ENCODE measurements at places on chromosomes 11 and 22.

GRCh38 chr11:105100206-105100605, 39.4 kb downstream of the CARD18 start:
- DNase-seq: no peak

DNA sequence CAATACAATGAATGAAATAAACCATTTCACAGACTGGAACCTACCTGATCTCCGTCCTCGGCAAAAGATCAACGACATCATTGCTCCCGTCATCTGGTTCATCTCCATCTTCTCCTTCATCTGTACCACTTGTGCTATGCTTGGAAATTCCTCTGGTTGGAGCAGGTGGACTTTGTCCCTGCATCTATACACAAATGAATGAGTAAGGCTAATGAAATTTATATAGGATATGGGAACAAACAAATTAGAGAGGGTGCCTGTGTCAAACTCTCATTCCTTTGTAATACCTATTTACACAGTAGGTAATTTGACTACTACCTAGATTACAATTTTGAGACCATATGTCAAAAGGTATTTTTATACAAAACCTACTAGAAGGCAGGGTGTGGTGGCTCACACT, 59.4 kb downstream of the F2 start:
- DNase-seq: no peak

DNA sequence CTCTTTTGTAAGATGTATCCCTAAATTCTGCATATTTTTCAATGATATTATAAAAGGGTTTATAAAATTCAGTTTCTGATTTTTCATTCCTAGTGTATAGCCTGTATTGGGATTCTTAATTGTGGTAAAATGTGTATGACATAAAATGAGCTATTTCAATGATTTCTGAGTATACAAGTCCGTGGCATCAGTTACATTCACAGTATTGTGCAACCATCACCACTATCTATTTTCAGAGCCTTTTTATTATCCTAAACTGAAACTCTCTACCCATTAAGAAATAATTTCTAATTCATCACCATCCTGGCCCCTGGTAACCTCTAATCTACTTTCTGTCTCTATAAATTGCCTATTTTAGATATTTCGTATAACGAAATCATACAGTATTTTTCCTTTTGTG, 39.8 kb downstream of the EIF3F start:
- DNase-seq: no peak

- no peak for DNase-seq
Measured at GRCh38 chr22:27238935-27239510, 562.5 kb downstream of the MN1 start.

DNA sequence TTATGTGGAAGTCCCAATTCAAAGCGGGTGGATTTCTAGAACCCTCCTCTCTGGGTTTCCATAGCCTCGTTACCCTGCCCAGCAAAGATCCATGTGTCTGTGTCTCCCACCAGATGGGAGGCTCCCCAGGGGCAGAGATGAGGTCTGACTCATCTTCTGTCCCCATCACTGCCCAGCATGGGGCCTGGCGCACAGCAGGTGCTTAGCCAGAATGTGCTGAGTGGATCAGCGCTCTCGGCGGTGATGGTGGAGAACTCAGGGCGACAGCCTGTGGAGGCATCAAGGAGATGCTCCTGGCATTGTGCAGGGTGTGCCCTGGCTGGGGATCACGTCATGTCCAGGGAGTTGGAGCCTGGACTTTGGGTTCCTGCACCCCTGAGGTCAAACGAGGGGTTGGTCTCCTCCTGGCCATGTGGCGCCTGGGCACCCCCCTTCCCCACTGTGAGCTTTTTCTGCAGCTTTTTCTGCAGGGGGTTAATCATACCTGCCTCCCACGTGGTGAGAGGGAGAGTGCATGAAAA, 46.1 kb upstream of the RFPL3 start:
- DNase-seq: no peak

DNA sequence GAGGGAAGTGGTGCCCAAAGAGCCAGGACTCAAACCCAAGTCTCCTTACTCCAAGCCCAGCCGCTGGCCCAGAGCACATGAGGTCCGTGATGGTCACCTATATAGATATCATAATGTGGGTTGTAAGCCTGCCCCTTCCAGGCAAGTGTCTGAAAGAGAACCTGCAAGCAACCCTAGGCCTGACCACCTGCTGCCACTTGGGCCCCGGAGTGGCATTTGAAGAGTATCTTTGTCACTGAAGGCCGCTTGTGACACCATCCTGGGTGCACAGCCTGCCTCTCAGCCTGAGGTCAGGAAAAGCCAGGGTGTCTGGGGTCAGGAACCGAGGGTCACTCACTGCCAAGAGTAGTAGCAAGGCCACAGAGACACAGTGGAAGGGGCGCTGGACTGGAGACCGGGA, 32.4 kb downstream of the OTOG start:
- no peak for DNase-seq

GRCh38 chr11:57143459-57143858, 38.3 kb upstream of the LRRC55 start:
- DNase-seq: no peak

DNA sequence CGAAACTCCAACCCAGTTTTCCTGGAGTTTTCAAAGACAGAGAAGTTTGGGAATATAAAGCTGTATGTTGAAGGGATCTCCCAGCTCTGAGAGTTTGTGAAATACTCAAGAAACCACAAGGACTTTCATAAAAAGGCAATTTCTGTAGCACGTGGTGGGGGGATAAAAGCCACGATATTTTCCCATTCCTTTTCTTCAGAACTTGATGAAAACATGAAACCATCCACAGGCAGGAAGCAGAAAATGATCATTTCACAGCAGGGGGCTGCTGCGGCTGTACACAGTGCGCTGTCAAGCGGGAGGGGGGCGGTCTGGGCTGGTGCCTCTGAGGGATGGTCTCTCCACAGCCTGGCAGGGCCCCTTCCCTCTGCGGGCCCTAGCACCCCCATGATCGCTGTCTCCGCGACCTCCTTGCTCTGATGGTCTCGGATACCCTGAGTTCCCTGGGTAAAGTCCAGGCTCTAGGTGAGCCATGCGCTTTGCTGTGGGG, 423.2 kb downstream of the MN1 start:
- no peak for DNase-seq

- DNase-seq: no peak
Measured at GRCh38 chr11:16603890-16604793, 134.3 kb upstream of the C11orf58 start.

- no peak for DNase-seq
Measured at GRCh38 chr22:42331014-42331413, 60.6 kb upstream of the TCF20 start.

DNA sequence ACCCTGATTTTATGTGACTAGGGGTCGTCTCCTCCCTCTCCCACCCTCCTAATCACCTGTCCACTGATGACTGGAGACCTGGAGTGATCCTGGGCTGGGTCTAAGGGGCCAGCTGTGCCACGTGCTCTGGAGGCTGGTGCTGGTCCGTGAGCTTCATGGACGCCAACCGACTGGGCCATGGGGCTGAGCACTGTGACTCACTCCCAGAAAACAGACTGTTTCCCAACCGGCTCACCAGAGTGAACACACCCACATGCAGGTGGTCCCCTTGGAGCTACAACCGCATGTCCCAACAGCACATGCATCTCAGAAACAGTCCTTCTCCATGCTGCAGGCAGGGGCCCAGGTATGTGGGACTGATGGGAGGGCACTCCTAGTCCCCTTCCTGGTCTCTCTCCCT, 14.0 kb upstream of the LMO1 start:
- DNase-seq: no peak

GRCh38 chr22:46361826-46362202, 26.3 kb downstream of the TRMU start:
- DNase-seq: no peak

GRCh38 chr11:112289588-112290492, 29.2 kb upstream of the PLET1 start:
- DNase-seq: peak; percentile 51

DNA sequence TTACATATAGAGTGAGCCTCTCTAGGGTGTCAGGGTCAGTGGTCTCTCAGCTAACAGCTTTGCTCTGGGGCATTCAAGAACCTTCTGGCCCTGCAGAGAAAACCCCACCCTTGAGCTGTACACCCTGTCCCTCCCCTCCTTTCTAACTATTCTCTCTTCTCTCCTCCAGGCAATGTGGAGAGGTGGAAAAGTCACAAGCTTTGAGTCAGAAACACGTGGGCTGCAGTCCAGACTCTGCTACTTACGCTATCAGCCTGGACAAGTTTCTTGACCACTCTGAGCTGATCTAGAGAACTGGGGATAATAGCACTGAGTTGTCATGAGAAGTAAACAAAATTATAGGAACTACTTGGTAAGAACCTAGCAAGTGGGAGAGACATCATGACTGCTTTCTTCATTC, 10.7 kb upstream of the FAM83F start:
- DNase-seq: no peak

- no peak for DNase-seq
Measured at GRCh38 chr22:30546616-30547015, at the start of gene SEC14L6. Gene SEC14L6, minus strand, starts transcription at chr22:30546741. Its CDS starts 59 bp downstream, at chr22:30546682.

- no peak for DNase-seq
Measured at GRCh38 chr22:33332538-33332937, 274.4 kb upstream of the SYN3 start.

GRCh38 chr11:84722583-84723108, 904.5 kb downstream of the DLG2 start:
- no peak for DNase-seq

DNA sequence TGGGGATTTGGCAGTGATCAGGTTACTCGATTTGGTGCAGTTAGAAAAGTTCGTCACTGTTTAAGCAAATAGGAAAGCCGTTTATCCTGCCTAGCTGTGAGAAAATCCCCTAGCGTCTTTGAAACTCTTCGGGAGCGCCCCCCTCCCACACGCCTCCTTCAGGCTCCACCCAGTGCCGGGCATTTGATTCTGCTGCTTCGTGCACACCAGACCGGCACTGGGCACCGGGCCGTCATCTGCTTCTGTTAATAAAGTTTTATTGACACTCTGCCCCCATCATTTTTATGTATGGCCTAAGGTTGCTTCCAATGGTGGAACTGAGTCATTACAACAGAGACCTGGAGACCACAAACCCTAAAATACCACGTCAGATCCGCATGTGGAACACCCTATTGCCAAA, 50.9 kb downstream of the IGF2 start:
- DNase-seq: no peak

- no peak for DNase-seq
Measured at GRCh38 chr11:117786135-117786870, 10.7 kb downstream of the DSCAML1 start.

DNA sequence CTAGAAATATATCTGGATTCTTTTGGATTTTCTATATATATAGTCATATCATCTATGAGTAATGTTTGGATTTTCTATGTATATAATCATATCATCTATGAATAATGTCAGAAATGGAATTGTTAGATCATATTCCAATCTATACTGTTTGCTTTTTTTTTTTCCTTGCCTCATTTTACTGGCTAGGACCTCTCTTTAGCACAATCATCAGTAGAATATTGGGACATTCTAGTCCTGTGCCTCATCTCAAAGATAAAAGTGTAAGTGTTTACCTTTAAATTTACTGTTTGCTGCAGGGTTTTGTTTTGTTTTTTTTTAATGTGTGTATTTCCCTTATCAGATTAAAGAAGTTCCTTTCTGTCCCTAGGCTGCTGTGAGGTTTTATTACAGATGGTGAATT, 97.0 kb downstream of the C11orf65 start:
- no peak for DNase-seq

DNA sequence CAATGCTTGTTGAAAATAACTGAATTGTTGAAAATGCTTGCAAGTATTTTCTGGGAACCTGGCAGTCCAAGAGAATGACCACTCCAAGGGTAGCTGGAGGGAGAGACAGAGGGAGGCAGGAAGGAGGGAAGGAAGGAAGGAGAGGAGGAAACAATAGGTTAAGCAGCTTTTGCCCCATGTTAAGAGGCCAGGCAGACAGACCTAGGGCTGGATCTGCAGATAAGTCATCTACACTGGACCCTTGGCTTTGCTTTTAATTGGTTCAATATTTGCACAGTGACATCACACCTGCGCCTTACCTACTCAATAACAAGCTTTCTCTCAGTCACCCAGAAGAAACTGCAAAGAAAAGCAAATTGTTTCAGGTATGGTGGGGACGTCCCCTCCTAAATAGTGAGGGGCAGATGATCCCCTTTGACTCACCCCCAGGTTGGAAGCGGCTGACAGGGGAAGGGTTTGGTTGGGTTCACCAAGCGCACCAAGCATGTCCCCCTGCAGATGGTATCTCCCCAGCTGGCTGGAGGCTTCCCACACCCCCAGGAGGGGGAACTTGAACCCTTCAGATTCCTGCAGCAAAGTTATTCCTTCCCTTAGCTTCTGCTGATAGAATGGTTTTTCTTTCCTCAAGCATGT, 24.3 kb downstream of the MYH9 start:
- no peak for DNase-seq

- DNase-seq: no peak
Measured at GRCh38 chr11:33866936-33867335, 24.9 kb downstream of the LMO2 start.
